ENCODE measurements at places on chromosomes 6 and 20.

GRCh38 chr6:167764713-167765479 lies 61.8 kb upstream of the AFDN start:
- DNase-seq, result no peak

DNA sequence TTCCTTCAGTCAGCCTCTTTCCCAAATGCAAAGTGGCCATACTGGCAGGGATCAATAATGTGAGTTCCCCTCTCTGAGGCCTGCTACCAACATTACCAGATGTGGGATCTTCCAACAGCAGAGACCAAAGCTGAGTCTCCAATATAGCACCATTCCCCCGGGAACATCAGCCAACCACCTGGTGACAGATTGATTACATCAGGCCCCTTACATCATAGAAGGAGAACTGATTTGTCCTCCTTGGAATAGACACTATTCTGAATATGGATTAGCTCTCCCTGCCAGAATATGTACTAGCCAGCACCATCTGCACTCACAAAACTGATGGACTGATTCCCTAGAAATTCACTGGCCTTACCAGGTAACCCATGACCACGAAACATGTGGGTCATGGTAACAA lies 61.9 kb upstream of the CARMIL1 start:
- no peak for DNase-seq

- no peak for DNase-seq
These were observed 10.9 kb downstream of the FKBP1A start for GRCh38 chr20:1381753-1382591.

- no peak for DNase-seq
These were observed 15.8 kb downstream of the POM121L2 start for GRCh38 chr6:27296106-27296783.

DNA sequence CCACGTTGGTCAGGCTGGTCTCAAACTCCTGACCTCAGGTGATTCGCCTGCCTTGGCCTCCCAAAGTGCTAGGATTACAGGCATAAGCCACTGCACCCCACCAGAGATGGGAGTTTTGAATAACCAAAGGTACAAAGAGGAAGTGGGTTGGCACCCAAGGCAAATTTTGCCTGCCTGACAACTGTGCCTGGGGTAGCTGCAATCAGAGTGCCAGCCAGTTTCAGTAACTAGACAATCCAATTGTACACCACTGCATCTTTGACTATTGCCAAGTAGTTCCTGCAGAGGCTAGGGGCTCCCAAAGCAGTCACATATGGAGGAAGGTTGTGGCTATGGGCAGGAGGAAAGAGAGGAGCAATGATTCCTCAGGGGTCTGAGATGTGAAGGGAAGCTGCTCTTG lies 16.6 kb downstream of the ZC3H12D start:
- no peak for DNase-seq

Data from stimulated activated CD4-positive, alpha-beta T cell treated with anti-CD3 and anti-CD28 coated beads, Interleukin-1b, Interleukin-23, amount 100 ng/mL, for 48 hours (primary cell).